ENCODE measurements at places on chromosomes 7 and 10.

GRCh38 chr7:113307147-113307546, 188.8 kb upstream of the SMIM30 start:
- DNase-seq = no peak

DNA sequence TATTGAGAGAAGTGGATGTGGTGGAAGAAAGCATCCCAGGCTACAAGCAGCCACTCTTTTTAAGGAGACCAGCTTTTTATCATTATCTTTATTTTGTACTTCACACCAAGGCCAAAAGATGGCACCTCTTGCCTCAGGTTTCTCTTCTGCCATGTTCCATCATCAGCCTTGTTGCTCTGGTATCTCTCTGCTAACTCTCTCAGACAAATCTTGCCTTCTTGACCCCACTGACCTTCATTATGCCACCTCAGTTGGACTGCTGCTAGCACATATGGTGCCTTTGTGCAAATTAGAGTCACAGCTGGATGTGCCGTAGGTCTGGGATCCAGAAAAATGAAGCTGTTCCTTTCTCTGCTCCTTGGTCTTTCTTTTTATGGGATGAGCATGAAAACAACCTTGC, 47.1 kb upstream of the DYNC1I1 start:
- no peak for DNase-seq

- DNase-seq = no peak
These were observed 18.7 kb downstream of the KRIT1 start for GRCh38 chr7:92226981-92227380.

DNA sequence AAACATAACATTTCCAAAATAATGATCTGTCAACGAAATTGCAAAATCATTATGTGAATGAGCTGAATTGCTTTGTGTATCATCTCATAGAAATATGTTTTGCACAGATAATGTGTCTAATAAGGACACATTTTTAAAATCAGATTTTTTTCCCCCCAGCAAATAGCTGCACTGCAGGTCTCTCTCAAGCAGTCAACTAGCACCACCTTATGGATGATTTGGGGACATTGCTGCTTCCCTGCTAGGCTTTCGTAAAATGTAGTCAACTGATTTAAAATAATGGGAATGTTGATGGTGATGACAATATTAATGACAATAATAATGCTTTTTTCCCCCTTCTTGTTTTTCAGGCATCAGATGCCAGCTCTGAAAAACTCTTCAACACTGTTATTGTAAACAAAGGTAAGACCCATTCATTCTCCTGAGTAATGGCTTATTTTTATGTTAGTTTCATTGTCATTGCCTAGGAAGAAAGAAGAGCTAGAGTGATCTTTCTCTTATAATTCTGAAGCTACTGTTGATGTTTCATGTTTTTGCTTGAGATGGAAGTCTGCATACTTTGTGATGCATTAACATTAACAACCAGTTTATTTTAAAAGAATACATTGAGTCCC, 433.6 kb upstream of the GALNT17 start:
- DNase-seq = peak; percentile 68
